AML-193 (cell line): ENCODE measurements at places on chromosomes 11 and 22.

DNA sequence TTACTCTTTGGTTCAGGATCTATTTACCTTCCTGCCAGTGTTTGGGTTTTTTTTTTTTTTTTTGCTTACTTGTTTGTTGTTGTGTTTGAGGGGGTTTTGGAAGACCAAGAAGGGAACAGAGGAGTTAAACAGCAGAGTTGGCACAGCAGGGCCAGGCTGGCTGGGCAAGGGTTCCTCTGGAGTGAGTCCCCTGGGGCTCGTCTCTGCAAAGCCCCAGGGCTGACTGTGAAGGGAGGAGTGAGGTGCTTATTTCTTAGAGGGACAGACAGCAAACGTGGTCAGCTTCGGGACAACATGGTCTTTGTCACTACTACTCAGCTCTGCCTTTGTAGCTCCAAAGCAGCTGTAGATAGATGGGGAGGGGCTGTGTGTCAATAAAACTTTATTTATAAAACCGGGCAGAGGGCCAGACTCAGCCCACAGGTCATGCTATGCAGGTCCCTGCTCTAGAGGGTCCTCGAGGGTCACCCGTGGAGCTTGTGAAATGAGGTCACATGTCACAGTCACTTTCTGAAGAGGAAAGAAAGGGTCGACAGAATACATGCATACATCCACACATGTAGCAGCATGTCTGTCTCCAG is 1404.7 kb downstream of the BRD1 start:
- no peak for DNase-seq

DNA sequence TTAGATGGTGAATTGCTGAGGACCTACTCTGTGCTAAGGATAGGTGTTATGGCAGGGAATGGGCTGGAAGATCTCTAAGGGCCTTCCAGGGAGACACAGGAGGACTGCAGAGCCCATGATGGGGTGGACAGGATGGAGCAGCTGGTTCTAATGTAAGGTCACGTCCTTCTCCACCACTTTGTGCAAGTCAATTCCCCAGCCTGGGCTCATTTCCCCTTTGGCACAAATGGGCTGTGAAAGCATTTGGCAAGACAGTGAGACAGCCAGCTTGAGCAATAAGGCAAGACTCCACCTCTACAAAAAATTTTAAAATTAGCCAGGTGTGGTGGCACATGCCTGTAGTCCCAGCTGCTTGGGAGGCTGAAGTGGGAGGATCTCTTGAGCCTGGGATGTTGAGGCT is 81.4 kb upstream of the THY1 start:
- no peak for DNase-seq

DNA sequence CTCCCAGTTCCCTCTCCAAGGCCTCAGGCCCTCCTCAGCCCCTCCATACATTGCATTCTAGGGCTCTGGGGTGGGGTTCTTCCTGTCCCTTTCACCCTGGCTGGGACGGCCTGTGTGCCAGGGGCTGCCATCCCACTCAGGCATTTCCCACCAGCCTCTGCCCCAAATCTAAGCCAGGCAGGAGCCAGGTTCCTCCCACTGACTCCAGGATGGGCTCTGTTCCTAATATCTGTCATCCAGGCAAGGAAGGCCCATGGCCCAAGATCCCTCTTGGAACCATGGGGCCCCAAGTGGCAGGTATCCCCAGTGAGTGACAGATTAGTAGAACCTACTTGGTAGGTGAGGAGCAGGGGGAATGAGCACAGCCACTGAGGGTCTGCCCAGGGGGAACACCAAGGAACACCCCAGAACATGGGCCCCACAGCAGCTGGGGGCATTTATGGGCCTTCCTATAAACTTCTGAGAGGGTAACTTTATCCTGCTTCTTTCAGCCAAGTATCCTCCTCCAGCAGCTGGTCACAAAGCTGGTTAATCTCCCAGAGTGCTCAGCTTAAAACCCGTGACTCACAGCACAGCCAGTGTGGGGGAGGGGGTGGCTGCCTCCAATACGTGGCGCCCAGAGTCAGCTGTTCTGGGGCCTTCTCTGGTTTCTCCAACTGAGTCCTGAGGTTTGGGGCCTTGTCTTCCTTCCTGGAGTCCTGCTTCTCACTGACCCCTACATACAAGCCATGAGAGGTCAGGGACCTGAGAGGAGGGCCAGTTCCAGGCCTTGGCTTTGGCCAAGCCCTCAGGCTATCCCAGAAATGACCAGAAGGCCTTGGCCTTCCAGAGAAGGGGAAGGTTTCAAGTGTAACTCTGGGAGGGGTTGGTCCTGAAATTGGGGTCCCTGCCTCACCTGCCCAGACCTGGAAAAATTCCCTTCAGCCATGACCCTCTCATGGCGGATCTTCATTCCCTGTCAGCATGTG is 19.9 kb upstream of the MYOD1 start:
- no peak for DNase-seq

GRCh38 chr11:76626921-76627401 is 43.6 kb downstream of the LRRC32 start:
- DNase-seq = peak; percentile 66

- no peak for DNase-seq
Measured at GRCh38 chr22:41178425-41178975, 26.6 kb upstream of the L3MBTL2 start.

DNA sequence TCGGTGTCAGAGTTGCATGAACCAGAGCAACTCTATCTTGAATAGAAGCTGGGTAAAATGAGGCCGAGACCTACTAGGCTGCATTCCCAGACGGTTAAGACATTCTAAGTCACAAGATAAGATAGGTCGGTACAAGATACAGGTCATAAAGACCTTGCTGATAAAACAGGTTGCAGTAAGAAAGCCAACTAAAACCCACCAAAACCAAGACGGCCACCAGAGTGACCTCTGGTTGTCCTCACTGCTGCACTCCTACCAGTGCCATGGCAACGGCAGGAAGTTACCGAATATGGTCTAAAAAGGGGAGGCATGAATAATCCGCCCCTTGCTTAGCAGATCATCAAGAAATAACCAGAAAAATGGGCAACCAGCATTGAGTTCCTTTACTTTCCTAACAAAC is 2.4 kb upstream of the KAT5 start:
- no peak for DNase-seq

DNA sequence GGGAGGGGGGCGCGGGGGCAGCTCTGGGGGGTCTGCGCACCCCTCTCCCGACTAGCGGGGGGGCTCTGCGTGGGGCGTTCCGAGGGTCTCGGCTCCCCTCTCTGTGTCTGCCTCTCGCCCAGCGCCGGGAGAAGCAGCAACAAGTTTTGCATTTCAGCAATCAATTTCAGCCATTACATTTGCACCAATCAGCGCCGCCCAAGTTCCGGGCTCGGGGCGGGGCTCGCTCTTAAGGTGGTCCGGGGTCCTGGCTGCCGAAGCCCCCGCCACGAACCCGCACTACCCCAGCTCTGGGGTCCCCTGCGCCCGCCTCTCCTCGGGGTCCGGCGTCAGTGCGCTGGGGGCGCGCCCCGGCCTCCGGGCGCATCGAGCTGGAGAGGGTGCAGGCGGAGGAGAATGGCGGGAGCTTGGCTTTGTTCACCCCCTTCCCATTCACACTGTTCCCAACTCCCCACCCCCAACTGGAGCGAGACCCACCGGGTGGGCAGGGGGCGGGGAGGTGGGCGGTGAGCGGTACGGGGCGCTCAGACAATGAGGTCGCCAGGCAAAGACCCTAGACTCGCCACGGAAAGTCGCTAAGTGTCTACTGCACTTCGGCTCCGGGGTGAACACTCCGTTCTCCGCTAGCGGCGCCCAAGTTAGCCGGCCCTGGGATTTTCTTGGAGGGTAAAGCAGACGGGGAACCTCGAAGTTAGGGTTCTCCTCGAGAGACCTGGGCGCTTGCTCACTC is at the start of gene MN1:
Gene MN1, minus strand, starts transcription at position 141 of the 730 bp plus-strand sequence. CDS start 1,213 bp downstream, outside the sequence.
- DNase-seq = no peak

- no peak for DNase-seq
Measured at GRCh38 chr22:42800451-42801251, 56.4 kb downstream of the ARFGAP3 start.

DNA sequence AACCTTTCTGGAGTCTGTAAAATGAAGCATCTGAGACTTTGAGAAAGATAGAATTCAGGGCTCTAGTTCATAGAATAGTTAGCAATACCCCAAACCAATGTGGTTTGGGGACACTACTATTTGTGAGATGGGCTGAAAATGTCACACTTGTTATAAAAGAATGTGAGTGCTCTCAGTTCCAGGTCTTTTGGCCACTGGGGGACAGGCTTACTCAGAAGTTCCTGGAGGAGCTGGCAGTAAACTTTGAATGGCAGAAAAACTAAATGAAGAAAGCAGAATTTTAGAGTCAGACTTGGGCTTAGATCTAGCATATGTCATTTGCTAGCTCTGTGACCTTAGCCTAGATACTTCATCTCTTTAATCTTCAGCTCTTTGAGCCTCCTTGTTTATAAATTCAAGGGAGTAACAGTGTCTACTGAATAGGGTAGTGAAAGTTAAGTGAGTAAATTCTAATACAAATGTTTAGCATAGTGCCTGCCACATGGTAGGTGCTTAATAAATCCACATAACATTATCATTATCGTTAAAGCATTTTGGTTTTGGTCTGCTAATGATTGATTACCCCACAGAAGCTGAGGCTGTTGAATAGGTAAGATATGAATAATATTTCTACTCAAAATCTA is 3.7 kb downstream of the LYVE1 start:
- peak; percentile 43 for DNase-seq
